Calu3 (cell line): ENCODE measurements at places on chromosomes 5 and 9. TPM values are rescaled to one million over a fixed set of nuclear protein-coding genes. Genes with fewer than 3 reads are reported as not detected.

DNA sequence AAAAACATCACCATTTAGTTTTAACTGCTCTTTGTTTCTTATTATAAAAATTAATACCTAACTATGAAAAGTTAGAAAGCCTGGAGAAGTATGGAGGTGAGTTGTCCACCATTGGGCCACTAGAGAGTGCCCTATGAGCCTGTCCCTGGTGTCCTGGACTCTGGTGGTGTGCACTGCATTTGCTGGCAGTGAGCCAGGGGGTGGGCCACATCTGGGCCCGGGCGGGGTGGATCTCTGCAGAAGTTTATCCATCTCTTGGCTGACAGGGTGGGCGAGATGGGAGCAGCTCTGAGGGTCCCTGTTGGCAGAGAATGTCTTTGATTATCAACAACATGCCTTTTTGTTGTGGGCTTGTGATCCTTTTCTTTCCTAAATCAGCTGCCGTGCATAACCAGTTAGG is 8.2 kb downstream of the TENT4A start:
- H3K27ac ChIP-seq: no peak overlapping the region
- H3K27me3 ChIP-seq: no peaks in the 10 kb centered on the region
- no peak overlapping the region for H3K4me3 ChIP-seq
- peaks cover 49% of the 10 kb centered on the region for H3K4me1 ChIP-seq
- no peak for DNase-seq

GRCh38 chr5:129770024-129770820 is 22.3 kb downstream of the MINAR2 start:
- no peak for DNase-seq
- H3K4me1 ChIP-seq: peaks cover 29% of the 10 kb centered on the region
- no peaks in the 10 kb centered on the region for H3K36me3 ChIP-seq

GRCh38 chr5:155455791-155456514 is 442.4 kb downstream of the KIF4B start:
- no peaks in the 10 kb centered on the region for H3K27me3 ChIP-seq
- no peak for DNase-seq
- no peaks in the 10 kb centered on the region for H3K4me1 ChIP-seq
- H3K27ac ChIP-seq: no peak overlapping the region

DNA sequence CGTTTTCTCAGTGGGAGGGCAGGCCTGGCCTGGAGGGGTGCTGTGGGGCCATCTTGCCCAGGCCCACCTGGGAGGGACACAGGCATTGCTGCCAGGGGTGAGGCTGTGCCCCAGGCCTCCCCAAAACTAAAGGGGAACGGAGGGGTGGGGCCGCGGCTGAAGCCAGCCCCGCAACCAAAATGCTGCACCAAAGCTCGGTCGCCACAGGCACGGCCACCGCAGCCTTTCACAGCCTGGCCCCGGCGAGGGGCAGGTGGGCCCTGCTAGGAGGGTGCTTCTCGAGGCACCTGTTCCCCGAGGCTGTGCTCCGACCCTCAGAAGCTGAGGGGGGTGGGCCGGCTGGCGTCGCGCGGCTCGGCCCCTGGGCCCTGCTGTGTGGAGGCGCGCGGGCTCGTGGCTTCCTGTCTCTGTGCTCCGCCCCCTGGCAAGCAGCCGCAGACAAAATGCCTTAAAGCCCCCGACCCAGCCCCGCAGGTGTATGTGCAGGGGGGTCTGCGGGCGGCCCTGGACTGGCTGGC is 57.6 kb downstream of the JAK2 start:
- H3K36me3 ChIP-seq: no peaks in the 10 kb centered on the region
- H3K27me3 ChIP-seq: no peaks in the 10 kb centered on the region
- DNase-seq: no peak
- H3K27ac ChIP-seq: no peak overlapping the region
- H3K4me3 ChIP-seq: no peak overlapping the region

- H3K27ac ChIP-seq: no peak overlapping the region
- H3K36me3 ChIP-seq: no peaks in the 10 kb centered on the region
- H3K4me3 ChIP-seq: no peak overlapping the region
Observed at GRCh38 chr5:124986667-124987066, 240.2 kb upstream of the ZNF608 start.

DNA sequence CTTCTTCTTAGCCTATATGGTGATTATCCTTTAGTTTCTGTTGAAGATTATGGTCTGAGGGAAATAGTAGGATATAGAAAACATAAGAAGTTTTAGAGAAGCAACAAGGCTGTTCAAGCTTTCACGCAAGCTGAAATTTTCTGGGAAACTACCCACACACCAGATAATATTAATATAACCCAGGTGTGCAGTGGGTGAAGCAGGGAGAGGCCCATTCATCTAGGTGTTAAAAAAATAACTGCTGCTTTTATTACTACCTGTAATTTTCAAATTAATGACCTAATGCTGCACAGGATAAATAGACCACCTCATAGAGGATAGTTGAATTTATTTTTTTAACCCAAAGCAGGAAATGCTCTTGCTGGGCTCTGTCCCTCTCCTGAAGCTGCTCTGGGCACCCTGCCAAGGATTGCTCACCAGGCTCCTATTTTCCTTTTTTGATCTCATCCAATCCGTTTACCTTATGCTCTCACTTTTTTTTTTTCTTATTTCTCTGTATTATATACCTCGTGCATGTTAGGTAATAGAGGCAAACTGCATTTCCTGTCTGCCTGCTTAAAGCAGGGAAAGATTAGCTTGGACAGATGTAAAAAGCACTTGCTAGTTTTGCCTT is 124.3 kb upstream of the SLC12A2 start:
- peak overlapping the region; percentile 98 for H3K27ac ChIP-seq
- no peaks in the 10 kb centered on the region for H3K27me3 ChIP-seq
- H3K4me3 ChIP-seq: peak overlapping the region; percentile 5
- peaks cover 67% of the 10 kb centered on the region for H3K4me1 ChIP-seq
- peak; percentile 97 for DNase-seq

GRCh38 chr5:52893105-52893504 is 96.0 kb upstream of the ITGA2 start:
- no peaks in the 10 kb centered on the region for H3K36me3 ChIP-seq
- H3K27me3 ChIP-seq: no peaks in the 10 kb centered on the region
- no peak overlapping the region for H3K4me3 ChIP-seq
- no peak for DNase-seq
- H3K4me1 ChIP-seq: peaks cover 22% of the 10 kb centered on the region

DNA sequence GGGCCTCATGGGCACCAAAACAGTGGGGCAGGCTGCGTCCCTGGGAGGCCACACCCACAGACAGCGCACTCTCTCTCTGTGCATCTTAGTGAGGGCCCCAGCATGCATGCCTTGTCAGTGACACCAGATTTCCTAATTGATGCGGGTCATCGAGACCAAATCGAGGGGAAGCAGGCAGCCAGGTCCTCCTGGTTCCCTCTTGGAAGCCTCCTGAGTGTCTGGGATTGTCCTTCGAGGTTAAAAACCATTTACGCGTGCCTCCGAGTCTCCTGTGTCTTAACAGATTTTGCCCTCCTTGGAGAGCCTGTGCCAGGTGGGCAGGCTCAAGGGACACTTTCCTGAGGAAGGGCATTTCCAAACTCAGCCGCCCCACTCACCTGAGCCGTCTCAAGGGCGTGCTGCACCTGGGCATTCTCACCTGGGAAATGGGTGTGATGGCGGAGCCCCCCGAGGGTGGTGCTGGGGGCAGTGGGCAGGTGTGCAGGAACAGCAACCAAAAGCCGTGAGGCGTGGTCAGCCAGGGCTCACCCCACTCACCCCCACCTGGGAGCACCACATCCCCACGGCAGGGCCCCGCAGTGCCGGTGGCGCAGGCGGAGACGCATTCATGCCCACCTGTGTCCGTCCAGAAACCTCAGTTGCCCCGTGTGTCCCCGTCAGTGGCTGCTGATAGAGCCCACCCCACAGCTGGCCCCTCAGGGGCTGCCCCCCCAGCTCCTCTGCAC is 2.7 kb downstream of the SLC6A19 start:
- H3K4me1 ChIP-seq: no peaks in the 10 kb centered on the region
- no peak for DNase-seq
- H3K4me3 ChIP-seq: no peak overlapping the region
- no peak overlapping the region for H3K27ac ChIP-seq
- H3K36me3 ChIP-seq: no peaks in the 10 kb centered on the region

DNA sequence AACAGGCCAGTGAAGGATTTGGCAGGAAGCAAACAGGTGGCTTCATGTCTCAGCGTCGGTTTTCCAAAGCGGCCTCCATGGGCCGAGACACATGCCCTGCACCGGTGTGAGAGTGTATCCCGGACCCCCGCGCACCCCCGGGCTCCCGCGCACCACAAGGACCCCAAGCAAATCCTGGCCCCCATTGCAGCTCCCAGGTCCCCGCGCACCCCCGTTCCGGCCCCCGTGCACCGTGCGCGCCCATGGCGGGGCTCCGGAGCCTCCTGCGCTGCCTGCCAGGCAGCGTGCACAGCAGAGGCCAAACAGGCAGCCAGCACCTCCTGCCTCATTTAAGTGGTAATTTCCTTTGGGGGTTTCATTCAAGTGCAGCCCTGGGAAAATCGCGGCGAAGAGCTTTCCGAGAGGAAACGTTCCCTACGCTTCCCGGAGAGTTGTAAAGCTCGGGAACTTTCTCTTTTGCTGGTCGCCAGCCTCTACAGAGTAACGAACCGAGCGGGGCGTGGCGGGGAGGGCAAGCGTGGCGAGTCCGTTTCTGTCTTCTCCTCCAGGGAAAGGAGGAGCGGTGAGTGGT is 145.5 kb upstream of the SLC24A2 start:
- H3K27ac ChIP-seq: no peak overlapping the region
- peaks cover 1% of the 10 kb centered on the region for H3K27me3 ChIP-seq
- peaks cover 5% of the 10 kb centered on the region for H3K36me3 ChIP-seq
- DNase-seq: peak; percentile 2
- H3K4me3 ChIP-seq: peak overlapping the region; percentile 76

DNA sequence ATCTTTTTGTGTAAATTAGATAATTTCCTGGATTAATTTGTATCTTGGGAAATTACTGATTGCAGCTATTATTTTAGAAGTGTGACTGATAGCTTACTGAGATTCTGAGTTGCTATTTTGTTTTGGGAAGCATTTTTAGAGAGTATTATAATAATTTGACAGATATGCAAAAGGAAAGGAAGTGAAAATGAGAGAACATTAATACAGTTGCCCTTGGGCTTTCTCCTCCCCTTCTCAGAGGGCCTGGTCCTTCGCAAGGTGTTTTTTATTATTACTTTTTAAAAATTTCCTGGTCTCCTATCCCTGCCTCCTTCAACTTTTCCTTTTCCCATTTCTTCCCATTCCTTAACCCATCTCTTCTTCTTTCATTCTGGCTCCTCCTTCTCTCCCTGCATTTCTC is 32.6 kb downstream of the UBAP1 start:
- no peak overlapping the region for H3K4me3 ChIP-seq
- peaks cover 3% of the 10 kb centered on the region for H3K36me3 ChIP-seq
- H3K27ac ChIP-seq: no peak overlapping the region
- DNase-seq: no peak
- no peaks in the 10 kb centered on the region for H3K4me1 ChIP-seq

- H3K4me1 ChIP-seq: peaks cover 61% of the 10 kb centered on the region
- H3K27me3 ChIP-seq: no peaks in the 10 kb centered on the region
- H3K27ac ChIP-seq: no peak overlapping the region
- peaks cover 12% of the 10 kb centered on the region for H3K36me3 ChIP-seq
- no peak for DNase-seq
Observed at GRCh38 chr9:73141282-73141681, 10.4 kb upstream of the ANXA1 start.

- no peak overlapping the region for H3K4me3 ChIP-seq
- H3K27ac ChIP-seq: no peak overlapping the region
- no peaks in the 10 kb centered on the region for H3K27me3 ChIP-seq
- no peaks in the 10 kb centered on the region for H3K36me3 ChIP-seq
- DNase-seq: no peak
Observed at GRCh38 chr5:111398013-111398412, 114.3 kb downstream of the STARD4 start.

DNA sequence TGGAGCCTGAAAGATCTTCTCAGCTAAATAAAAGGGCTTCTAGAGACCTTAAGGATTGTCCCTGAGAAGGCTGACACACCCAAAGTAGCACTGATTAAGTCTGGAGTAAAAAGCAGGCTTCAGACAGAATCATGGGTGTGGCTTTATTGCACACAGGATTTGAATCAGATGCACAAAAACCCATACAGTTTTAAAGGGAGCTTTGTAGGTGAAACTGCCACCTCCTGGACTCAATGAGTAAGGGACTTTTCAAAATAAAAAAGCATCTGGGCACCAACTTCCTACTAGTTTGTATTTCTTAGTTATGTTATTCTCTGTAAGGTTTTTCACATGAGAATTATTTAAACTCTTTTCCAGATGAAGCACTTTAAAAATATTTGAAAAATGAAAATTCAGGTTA is 129.4 kb downstream of the EDIL3 start:
- no peak overlapping the region for H3K27ac ChIP-seq
- peak; percentile 4 for DNase-seq
- no peak overlapping the region for H3K4me3 ChIP-seq

- H3K4me3 ChIP-seq: no peak overlapping the region
- H3K27me3 ChIP-seq: no peaks in the 10 kb centered on the region
- H3K27ac ChIP-seq: no peak overlapping the region
- no peak for DNase-seq
- no peaks in the 10 kb centered on the region for H3K4me1 ChIP-seq
Observed at GRCh38 chr5:126454535-126454934, 31.3 kb downstream of the GRAMD2B start.

DNA sequence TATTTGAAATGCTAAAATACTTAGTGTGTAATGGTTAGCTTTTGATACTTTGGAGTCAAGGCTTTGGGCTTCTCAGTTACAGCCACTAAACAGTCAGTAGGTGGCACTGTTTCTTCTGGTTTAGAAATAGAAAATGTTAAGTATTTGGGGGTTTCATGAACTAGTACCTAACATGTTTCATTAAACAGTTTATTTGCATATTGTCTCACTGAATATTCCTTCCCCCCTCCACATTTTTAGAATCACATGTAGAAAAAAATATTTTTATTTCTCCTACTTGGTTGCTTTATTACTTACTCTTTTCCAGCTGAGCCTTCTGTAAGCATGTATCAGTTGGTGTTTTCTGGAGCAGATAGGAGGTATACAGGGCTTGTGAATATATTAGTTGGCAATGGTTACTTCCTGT is 48.0 kb downstream of the IPO11 start:
- peaks cover 5% of the 10 kb centered on the region for H3K36me3 ChIP-seq
- H3K27me3 ChIP-seq: no peaks in the 10 kb centered on the region
- DNase-seq: no peak
- no peaks in the 10 kb centered on the region for H3K4me1 ChIP-seq
- H3K4me3 ChIP-seq: no peak overlapping the region

- H3K27ac ChIP-seq: no peak overlapping the region
- H3K4me1 ChIP-seq: no peaks in the 10 kb centered on the region
- no peaks in the 10 kb centered on the region for H3K36me3 ChIP-seq
- no peak overlapping the region for H3K4me3 ChIP-seq
- no peak for DNase-seq
Observed at GRCh38 chr9:84394036-84394435, 53.5 kb upstream of the SLC28A3 start.

- no peak overlapping the region for H3K4me3 ChIP-seq
- H3K4me1 ChIP-seq: peaks cover 11% of the 10 kb centered on the region
- H3K27me3 ChIP-seq: no peaks in the 10 kb centered on the region
- no peak overlapping the region for H3K27ac ChIP-seq
- no peak for DNase-seq
Observed at GRCh38 chr9:131477367-131477766, 25.4 kb upstream of the POMT1 start.

GRCh38 chr5:168192120-168192519 is 99.3 kb upstream of the WWC1 start:
- no peaks in the 10 kb centered on the region for H3K36me3 ChIP-seq
- no peak overlapping the region for H3K4me3 ChIP-seq
- H3K4me1 ChIP-seq: no peaks in the 10 kb centered on the region
- no peak for DNase-seq
- peaks cover 85% of the 10 kb centered on the region for H3K27me3 ChIP-seq

DPH7 gene
- total RNA-seq: 29.7 and 30.2 TPM in 2 replicates

ACSL6 gene
- 0.24 and 0.86 TPM in 2 replicates for total RNA-seq

GRIN3A gene
- not detected in 2 replicates for total RNA-seq

IL31RA gene
- total RNA-seq: 2.4 and 3.2 TPM in 2 replicates

LHX2 gene
- not detected in 2 replicates for total RNA-seq

IFNA2 gene
- total RNA-seq: not detected in 2 replicates

PIP5KL1 gene
- 0.17 and 1.1 TPM in 2 replicates for total RNA-seq

ZNF367 gene
- total RNA-seq: 8.6 and 9.6 TPM in 2 replicates

GPR151 gene
- not detected in 2 replicates for total RNA-seq

EMB gene
- 37.9 and 44.4 TPM in 2 replicates for total RNA-seq
